ENCODE measurements at places on chromosomes 16 and 17. TPM values are rescaled to one million over a fixed set of nuclear protein-coding genes. Genes with fewer than 3 reads are reported as not detected.

Gene CTRB1
- total RNA-seq = 4.4 TPM

Gene FBXO39
- total RNA-seq = not detected

Gene PIPOX
- total RNA-seq = 1.7 TPM

Gene IL21R
- total RNA-seq = 138 TPM

Gene GP1BA
- total RNA-seq = 0.74 TPM

Gene KAT8
- 46.5 TPM for total RNA-seq

Gene LRRC46
- total RNA-seq = 0.53 TPM

GRCh38 chr17:11412654-11413053 lies 171.6 kb downstream of the SHISA6 start:
- no peak for DNase-seq

DNA sequence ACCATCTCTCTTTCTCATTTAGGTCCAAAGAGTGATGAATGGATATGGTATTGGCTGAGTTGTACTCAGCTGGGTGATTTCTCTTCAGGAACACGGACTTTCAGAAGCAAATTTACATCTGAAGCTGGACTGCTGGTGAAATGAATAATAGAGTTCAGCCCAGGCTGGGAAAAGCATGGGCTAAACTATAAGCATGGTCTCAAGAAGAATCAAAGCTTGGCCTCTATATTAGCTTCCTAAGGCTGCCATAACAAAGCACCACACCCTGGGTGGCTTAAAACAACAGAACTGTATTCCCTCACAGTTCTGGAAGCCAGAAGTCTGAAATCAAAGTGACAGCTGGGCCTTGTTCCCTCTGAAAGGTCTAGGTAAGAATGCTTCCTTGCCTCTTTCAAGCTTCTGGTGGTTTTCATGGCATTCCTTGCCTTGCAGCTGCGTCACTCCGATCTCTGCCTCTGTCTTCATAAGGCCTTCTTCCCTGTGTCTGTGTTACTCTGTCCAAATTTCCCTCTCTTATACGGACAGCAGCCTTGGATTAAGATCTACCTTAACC lies 89.8 kb upstream of the CES5A start:
- DNase-seq = no peak

DNA sequence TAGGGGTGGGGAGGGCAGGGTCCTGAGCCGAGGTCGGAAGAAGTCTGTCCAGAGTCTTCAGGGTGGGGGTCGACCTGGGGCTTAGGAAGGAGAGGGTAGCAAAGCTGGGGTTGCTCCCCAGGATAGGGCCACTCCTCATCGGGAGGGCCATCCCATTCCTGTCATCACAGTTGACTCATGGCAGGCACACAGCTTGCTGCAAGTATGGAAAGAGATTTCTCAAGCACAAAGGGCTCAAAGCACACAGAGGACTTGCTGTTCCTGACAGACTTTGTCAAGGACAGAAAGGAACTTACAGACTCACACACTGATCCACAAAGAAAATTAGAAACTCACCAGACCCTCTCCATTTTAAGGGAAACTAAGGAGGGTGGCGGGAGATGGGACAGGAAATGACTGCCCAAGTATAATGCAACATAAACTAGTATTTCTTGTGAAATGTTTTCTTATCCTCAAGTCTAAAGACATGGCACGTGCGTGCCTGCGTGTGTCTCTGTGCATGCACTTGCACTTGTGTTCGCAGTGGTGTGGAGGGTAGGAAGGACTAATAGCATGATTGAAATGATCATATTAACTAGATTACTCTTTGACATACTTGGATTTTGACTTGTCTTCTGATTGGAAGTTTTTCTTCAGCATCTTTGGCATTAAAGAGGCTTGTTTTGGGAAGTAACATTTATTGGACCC lies 2.4 kb downstream of the AOC2 start:
- DNase-seq = no peak

DNA sequence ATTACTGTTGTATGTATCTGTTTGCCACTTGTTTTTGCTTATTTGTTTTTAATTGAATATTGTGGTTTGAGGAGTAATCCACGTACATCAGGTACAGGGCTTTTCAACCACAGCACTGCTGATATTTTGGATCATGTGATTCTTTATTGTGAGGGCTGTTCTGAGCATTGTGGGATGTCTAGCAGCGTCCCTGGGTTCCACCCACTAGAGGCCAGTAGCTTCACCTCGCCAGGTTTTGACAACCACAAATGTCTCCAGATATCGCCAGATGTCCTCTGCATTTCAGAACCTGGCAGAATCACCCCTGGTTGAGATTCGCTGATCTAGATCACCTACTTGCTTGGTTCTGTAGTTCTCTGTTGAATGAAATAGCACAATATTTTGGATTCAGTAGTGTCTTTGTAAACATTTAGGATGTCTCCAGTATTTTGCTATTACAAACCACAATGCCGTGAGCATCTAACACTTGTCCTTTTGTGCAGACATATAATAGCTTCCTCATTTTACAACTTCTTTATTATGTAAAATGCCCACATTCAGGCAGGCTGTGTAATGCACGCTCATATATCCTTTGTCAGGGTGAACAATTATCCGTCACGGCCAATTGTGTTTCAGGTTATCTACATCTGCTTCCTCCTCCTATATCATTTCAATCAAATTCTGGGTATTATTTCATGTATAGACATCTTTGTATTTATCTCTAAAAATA lies 380.3 kb downstream of the SNX29 start:
- no peak for DNase-seq

DNA sequence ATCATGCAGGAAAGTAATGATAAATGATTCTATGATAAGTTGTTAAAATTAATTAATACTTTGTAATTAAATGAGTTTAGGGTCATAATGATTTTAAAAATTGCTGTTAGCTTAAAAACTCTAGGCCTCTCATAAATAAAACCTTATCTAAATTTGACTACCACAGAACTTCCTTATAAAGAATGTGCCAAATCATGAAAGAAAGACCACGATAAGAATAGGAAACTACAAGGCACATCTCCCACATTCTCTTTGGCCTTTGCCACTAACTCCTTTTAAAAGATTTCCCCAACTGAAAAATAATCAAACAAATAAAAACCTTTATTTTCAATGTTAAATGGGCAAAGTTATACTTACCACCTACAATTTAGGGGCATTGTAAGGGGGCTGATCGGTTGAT lies 164.6 kb upstream of the C17orf78 start:
- no peak for DNase-seq

DNA sequence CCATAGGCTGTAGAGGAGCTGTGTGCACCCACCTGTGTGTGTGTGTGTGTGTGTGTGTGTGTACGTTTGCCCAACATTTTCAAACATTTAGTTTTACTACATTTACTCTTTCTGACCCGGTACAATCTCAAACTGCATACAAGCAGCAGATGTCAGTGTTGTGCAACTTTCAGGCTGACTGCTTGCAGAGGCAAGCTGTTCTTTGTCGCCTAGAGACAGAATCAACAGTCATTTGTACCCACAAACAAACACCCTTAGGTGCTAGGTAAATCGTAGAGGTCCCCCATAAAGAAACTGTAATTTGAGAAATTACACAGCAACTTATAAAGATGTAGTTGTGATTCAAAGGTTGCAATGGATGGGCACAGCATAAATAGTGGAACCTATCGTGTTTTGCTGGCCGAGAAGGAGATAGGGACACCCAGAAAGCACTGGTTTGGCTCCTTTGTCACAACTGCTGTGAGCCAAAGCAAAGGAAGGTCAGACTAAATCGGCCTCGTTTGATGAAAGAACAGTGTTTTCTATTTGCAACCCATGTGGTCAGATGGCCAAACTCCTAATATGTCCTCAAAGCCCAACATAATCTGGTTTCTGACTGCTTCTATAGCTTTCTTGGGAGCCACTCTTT lies 478.4 kb downstream of the TOX3 start:
- DNase-seq = no peak

- DNase-seq = no peak
Measured at GRCh38 chr16:46929378-46930332, 43.8 kb downstream of the DNAJA2 start.

- DNase-seq = no peak
Measured at GRCh38 chr17:50635982-50636803, 1.5 kb downstream of the ABCC3 start.

DNA sequence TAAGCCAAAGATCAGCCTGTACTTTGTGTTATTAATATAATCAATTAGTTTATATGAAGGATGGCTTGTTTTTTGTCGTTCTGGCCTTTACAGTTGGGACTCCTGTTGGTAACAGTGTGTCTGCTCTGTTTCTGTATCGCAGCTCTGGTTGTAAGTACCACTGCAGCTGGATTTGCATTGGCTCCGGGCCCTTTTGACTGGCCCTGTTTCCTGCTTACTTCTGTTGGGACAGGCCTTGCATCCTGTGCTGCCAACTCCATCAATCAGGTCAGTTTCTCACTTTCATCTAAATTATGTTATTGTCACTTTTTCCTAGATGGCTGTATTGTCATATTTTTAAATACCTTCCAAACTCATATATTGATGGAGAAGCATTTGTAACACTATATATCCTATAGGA lies 32.7 kb downstream of the COX10 start:
- DNase-seq = no peak

- DNase-seq = no peak
Measured at GRCh38 chr17:5822281-5823060, 238.2 kb upstream of the NLRP1 start.

- DNase-seq = no peak
Measured at GRCh38 chr17:82787081-82787848, 35.4 kb downstream of the TBCD start.

GRCh38 chr17:17028059-17028877 lies 14.0 kb upstream of the MPRIP start:
- no peak for DNase-seq

- DNase-seq = no peak
Measured at GRCh38 chr17:81120149-81120484, 45.2 kb upstream of the PVALEF start.

- no peak for DNase-seq
Measured at GRCh38 chr16:87571868-87572244, 30.5 kb upstream of the JPH3 start.

GRCh38 chr17:44905006-44906000 lies 6.1 kb upstream of the EFTUD2 start:
- DNase-seq = no peak

GRCh38 chr16:19607616-19608280 lies 52.2 kb downstream of the VPS35L start:
- no peak for DNase-seq
